ENCODE measurements at places on chromosomes 5 and 9.

DNA sequence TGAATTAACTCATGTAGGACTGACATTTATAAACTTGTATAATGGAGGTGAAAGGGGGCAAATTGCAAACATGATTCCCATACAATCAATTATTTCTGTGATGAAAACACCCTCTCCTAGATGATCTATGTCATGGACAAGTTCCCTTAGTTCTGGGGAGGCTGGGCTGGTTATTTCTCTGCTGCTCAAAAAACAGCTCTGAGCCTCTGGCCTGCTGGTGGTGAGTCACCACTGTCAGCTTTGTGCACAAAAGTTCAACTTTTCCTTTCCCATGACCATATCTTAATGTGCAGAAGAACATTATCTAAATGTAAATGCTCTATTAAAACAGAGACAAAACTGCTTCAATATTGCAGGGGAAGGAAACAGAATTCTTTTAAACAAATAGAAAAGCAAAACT, 85.0 kb downstream of the HMHB1 start:
- peak; percentile 18 for DNase-seq

DNA sequence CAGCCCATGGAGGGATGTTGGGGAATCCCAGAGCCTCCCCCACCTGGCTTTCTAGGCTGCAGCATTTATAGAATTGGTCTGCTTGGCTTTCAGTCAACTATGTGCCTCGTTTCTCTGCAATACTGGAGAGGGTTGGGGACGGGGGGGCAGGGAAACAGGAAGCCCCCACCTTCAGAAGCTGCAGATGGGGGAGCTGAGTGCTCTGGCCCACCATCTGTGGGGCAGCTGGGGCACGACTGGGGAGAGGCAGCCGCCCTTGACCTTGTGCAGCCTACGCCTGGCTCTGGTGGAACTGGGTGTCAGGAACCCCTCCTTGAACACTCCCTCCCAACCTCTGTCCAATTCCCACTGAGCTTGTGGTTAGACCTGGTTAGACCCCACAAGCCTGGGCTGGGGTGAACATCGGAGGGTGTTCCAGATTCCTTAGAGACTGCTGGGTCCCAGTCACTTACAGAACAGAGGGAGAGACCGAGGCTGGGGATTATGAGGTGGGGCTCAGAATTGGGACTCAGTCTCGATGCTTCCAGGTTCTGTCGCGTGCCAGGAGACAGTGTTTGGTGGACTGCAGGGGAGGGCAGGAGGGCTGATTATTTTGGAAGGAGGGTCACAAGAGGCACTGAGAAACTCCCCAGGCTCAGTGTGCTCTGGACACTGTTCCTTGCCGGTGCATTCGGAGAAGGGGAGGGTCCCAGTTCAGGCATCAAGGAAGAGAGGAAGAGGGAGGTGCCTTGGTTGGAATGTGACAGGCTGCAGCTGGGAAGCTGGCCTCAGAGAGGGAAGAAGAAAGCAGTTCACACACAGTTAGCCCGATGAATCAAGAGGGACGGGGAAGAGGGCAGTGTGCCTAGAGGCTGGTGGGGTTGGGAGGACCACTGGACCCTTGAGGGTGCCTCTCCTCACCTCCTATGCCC, 25.6 kb downstream of the COL27A1 start:
- DNase-seq = no peak

DNA sequence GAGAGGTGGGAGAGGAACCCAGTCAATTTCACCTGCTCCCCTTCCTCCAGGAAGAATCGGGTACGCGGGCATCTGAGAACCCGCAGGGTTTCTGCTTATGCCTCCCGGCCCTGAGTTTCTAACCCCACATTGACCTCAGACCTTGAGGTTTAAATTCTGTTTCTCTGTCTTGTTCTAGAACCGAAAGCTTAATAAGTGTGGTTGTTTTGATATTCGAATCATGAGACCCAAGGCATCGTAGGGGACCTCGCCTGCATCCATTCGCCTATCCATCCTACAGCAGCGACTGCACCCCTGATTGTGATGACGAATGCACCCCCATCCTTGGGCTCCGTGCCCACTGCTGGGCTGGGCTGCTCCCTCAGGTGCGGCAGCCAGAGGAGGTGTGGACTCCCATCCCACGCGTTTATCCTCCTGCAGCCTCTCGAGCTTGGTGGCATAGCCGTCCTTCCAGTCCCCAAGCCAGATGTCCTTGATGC, 80.8 kb upstream of the IER5L start:
- DNase-seq = no peak

DNA sequence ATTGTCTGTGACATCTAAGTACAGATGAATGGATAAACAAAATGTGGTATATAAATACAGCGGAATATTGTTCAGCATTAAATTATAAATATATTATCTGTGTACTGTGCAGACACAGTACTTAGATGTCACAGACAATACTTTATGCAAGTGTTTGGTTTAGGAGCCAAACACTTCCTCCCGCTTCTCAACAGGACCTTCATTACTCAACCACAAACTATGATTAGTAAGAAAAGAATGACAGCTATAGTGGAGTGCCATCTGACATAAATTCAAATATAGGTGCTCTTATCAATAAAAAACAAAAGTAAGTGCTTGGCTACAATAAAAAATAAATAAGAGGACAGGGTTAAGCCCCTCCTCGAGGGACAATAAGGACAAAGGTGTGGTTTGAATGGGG, 38.9 kb upstream of the STX17 start:
- DNase-seq = no peak

DNA sequence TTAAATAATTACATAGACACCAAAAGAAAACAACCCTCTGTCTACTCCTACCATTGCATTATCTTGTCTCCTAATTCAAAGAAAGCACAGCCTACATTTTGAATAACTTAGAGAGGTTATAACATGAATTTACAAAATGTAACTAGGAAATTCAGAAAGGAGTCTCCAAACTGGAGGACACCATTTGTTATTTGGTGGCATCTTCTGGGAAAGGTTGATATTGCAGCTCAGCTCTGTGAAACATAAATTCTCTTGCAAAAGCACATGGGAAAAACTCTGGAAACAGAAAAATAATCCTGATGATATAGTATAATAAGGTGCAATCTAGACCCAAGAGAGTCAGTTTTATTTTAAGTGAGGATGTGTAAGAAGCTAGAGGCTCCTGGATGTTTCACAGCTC, 215.3 kb downstream of the MLLT3 start:
- DNase-seq = no peak

DNA sequence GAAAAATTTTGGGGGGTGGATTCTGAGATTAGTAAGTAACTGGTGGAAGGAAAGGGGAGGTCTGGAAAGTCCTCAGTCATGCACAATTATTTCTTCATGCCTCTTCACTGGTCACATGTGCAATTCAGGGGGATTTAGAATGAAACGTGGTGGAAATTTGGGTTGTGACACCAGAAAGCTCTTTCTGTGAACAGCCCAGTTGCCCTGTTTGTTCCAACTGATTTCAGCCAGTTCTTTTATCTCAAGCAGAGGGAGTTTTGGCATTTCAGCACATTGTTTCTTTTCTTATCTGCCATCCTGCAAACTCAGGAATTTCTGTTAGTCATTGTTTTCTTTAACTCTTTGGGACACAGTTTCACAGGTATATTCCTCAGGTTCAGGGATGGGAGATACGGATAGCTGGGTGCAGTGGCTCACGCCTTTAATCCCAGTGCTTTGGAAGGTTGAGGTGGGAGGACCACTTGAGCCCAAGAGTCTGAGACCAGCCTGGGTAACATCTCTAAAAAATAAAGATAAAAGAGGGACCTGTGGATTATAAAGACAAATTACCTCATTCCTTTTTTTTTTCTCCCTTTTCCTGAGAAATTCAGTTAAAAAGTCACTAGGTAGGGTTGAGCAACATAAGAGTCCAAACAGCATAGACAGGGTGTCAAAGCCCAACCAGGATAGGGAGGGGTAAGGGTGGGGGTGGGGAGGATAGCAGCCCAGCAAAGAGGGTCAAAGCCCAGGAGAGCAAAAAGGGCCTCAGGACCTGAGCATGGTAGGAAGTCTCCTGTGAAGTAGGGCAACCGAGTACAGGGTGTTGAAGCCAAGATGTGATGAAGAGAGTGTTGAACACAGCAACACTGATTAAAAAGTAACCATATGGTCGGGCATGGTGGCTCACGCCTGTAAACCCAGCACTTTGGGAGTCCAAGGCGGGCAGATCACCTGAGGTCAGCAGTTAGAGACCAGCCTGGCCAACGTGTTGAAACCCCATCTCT, 5.4 kb upstream of the B4GALT1 start:
- no peak for DNase-seq

DNA sequence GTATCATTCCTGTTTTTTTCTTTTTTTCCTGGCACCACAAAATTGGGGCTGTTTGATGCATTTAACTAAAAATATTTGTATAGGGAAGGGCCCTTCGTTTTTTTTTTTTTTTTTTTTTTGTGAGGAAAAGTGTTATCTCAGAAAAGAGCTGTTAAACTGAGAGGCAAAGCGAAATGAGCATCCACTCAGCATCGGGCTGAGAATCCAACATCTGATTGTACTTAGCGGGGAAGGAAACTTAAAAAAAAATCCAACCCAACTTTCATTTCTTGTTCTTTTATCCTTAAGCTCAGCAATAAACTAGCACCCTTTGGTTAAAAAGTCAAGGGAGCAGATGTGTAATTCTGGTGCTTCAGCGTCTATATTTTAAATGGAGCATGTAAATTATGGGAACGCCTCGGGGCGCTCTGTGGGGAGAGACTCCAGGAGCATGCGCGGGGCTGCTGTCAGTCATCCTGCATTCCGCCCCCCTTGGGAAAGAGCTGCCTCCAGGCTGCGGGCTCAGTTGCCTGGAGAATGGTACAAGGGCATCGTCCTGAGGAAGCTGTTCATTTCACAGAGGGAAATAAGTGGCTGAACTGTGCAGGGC, 33.3 kb downstream of the DMRT2 start:
- DNase-seq = no peak

GRCh38 chr9:100063185-100063584, 35.6 kb downstream of the ERP44 start:
- no peak for DNase-seq

GRCh38 chr9:75988663-75989062, 98.2 kb downstream of the PCSK5 start:
- DNase-seq = no peak

DNA sequence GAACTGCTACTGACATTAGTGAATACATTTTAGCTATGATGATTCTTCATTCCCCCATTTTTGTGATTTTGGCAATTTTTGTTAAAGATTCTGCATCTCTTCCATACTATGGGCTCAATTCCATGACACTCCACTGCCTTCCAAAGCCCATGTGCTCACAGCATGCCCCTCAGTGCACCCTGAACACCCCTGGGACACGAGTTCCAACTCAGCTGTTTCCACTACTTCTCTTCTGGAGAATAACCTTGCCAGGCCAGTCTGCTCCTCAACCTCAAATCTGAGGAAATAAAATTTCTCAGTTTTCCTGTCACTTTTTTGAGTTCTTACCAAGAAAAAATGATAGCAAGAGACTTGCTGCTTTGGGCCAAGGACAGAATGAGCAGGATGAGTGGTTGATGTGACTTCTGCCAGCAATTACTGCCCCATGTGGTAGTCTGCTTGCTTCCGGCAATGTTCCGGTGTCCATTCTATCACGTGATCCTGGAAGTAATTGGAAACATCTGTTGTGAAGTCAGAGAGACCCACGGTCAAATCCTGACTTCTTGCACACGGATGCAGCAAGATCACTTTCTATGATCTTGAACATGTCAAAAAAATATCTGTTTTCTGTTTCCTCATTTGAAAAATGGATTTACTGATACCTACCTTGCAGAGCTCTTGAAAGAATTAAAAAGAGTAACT, 58.3 kb downstream of the EGFLAM start:
- DNase-seq = peak; percentile 67

GRCh38 chr9:129696944-129697655, 31.7 kb downstream of the PRRX2 start:
- DNase-seq = peak; percentile 78

- DNase-seq = no peak
Measured at GRCh38 chr5:131250751-131251475, 12.9 kb upstream of the CDC42SE2 start.

- DNase-seq = peak; percentile 85
Measured at GRCh38 chr9:86549920-86550319, 195.7 kb upstream of the TUT7 start.

Measured in fibroblast of gingiva (primary cell).